ENCODE measurements at places on chromosomes 2 and 18.
A peak's percentile ranks its signal among the peaks of the same experiment; 100 is the strongest.

DNA sequence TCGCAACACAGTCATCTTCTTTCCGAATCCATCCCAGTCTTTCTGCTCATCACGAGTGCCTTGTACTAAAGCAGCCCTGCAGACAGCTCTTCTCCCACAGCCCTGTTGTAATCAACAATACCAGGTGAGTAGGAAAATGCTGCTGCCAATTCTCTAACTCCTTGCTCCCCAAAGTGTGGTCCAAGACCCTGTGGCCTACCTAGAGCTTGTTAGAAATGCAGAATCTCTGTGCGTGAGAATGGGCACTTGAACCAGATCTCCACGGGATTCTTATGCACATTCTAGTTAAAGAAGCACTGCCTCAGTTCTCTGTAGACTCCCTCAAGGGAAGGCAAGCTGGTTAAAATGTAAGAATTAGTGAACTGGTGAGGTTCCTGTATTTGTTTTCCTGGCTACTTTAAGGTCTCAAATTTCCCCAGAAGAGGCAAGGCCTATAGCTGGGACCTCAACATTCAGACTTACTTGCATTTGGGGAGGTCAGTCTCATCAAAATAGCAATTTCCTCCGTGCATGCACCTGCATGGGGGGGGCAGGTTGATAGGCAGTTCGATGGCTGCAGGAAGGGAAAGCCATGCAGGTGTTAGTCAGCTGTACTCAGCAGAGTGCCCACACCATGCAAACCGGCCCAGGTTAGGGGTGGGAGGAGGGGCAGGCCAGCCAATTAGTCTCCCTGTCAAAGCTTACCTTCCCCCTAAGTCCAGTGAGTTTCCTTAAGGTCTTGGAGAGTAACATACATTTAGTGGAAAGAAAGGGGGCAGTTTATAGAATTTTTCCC is 70.8 kb downstream of the DHRS9 start:
- DNase-seq = no peak

- DNase-seq = no peak
Observed at GRCh38 chr2:109322111-109322510, 193.1 kb downstream of the SH3RF3 start.

DNA sequence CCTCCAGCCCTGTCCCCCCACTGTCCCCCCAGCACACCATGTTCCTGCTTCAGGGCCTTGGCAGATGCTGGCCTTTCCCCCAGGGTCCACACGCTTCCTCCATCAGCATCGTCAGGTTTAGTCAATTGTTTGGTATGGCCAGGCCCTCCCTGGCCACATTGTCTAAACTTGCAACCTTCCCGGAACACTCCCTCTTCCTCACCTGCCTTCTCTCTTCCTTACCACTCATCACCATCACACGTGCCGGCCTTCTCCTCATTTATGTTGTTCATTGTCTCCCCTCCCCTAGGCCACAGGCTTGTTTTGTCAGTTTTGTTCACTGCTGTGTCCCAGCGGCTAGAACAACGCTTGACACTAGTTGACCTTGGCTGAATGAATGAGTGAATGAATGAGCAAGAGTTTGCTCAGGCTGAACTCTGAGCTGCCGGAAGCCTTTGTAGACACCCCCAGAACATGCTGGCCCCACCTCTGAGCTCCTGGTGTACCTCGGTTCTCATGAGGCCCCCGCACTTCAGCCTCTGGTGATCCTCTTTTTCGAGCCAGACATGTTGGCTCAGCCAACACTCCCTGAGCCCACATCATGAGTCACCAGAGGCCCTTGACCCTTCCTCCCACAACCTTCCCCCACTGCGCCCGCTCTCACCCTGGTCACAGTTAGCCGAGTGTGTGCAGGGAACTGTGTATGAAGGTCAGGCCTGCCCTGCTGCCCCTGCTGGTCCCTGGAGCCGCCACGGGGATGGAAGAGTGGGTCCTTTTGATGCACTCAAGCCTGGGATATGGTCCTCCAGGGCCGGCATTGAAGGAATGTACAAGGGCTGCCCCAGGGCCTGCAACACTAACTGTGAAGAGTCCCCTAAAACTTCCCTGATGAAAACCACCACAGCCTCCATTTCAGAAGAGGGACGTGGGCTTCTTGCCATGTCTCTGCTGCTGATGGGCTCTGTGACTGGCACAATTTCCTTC is 57.5 kb downstream of the HS1BP3 start:
- no peak for DNase-seq

- peak; percentile 14 for DNase-seq
Observed at GRCh38 chr2:170324640-170325046, 146.7 kb downstream of the MYO3B start.

DNA sequence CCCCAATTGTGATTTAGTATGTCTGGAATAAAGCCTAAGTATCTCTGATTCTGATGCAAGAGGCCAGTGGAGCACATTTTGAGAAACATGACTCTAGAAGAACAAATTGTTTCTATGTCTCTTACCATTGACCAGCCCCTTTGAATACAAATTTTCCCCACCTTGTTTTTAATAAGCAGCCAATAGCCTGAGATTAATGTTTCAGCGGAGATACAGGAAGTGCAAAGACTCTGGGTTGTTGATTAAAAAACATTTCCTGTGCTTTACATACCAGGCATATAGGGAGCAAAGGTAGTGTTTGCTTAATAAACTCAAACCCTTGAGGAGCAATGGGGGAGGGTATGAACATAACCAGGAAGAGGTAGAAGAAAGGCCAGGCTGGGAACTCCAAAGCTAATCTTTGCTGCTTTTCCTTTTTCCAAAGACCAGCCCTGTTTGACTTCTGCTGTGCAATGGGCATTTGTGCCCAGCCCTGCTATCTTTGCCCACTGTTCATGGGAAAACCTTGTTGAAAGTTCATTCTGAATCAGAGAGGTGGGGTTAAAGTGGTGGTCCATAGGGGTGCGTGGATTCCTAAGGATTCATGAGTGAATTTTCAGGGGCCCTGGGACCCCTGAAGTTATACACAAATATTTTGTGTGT is 29.3 kb downstream of the UPP2 start:
- no peak for DNase-seq

- DNase-seq = no peak
Observed at GRCh38 chr2:15539999-15540398, 21.1 kb downstream of the NBAS start.

DNA sequence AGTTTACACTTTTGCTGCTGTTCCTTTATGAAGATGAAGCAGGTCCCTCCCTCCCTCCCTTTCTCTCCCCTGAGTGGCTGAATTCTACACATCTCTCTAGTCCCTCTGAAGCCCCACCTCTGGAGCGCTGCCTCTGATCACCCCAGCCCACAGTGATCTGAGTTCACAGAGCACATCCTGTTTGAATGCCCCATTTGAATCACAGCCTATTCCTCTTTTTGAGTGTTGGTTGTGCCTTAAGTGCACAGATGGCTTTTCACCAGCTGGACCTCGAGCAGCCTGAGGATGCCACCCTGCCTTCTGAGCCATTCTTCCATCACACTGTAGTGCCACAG is 87.1 kb downstream of the ITGB1BP1 start:
- peak; percentile 28 for DNase-seq

- no peak for DNase-seq
Observed at GRCh38 chr2:63057249-63058143, 6.9 kb downstream of the OTX1 start.

DNA sequence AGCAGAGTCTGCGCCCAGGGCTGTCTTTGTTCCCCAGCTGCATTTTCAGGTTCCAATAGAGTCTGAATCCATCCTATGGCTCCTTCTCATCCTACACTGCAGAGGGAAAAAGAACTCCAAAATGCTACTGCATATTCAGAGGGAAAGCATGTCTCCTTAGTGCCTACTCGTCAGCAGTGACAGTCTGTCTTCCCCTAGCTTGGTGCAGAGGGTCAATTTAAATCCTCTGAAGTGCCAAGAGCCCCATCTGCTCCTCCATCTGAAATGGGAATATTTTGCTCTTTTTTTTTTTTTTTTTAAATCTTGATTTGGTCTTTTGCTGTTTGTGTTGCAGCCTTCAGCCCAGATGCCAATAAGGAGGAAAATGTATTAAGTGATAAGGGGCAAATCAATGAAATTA is 199.3 kb downstream of the RNF144A start:
- peak; percentile 38 for DNase-seq

GRCh38 chr2:224284134-224284946 is 117.6 kb downstream of the FAM124B start:
- peak; percentile 10 for DNase-seq

DNA sequence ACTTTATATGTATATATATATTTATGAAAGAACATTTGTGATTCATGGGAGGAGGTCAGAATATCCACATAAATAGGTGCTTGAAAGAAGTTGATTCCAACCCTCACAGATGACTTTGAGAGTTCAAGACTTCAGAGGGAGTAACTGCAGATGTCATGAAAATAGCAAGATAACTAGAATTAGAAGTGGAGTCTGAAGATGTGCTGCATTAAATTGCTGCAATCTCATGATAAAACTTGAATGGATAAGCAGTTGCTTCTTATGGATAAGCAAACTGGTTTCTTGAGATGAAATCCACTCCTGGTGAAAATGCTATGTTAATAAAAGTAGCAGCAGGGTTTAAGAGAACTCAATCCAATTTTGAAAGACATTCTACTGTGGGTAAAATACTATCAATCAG is 40.2 kb downstream of the G6PC2 start:
- no peak for DNase-seq

GRCh38 chr18:47160256-47160655 is 10.0 kb upstream of the HDHD2 start:
- DNase-seq = no peak

DNA sequence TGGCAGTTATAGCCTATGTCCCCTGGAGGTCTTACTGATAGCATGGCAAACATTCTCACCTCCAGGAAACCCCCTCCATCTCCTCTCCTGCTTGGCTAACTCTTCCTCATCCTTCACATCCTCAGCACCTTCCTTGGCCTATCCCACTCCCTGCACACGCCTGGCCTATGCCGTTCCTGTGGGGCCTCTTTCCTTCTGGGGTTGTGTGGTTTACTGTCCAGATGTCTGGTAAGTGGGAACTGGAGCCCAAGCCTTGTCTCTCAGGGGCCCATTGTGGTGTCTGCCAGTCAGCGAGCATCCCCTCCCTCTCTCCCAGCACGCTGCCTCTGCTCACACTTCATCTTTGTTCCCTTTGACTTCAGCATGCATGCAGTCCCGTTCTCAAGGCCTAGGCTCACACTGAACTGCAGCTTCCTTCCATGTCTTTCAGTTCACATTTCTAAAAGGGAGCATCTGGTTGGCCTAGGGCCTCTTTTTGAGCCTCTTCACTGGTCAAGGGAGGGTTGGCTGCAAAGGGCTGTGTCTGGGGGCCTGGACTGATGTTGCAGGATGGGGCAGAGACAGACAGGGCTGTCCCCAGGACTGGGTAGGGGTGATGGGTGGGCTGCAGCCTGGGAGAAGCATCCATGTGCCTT is 13.1 kb downstream of the SPR start:
- no peak for DNase-seq

Data from cerebellum (tissue), 4 donors.